ENCODE measurements at places on chromosomes 16 and 17.
A peak's percentile ranks its signal among the peaks of the same experiment; 100 is the strongest.

DNA sequence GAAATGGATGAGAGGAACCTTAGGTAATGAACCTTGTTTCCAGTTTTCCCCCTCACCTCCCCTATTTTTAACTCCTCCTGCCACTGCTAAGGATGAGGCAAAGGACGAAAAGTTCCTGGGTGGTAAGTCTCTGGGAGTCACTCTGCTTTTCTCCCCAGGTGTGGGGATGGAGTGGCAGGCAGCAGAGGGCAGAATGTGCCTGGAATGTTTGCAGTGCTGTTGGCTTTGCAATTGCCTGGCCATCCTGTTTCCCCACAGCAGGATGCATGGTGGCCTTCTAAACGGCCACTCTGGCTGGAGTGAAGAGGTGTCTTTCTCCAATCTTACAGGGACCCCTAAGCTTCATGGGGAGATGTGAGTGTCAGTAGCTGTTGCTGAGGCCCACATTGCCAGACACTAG is 432.5 kb upstream of the ZFHX3 start:
- DNase-seq: no peak

DNA sequence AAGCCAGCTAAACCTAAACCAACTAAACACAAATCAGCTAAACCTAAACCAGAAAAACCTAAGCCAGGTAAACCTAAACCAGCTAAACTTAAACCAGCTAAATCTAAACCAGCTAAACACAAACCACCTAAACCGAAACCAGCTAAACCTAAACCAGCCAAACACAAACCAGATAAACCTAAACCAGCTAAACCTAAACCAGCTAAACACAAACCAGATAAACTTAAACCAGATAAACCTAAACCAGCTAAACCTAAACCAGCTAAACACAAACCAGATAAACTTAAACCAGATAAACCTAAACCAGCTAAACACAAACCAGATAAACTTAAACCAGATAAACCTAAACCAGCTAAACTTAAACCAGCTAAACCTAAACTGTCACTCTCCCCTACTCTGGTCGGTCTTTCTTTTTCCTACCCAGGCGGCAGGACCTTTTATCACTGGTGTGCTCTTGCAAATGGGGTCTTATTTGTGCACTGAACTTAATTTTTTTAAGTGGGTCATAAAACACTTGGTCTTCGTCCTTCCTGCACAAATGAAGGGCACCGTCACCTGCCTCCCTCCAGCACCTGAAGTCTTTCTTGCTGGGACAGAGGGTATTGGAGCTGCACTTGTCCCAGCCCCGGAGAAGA is 7.2 kb downstream of the EVPL start:
- DNase-seq: no peak

DNA sequence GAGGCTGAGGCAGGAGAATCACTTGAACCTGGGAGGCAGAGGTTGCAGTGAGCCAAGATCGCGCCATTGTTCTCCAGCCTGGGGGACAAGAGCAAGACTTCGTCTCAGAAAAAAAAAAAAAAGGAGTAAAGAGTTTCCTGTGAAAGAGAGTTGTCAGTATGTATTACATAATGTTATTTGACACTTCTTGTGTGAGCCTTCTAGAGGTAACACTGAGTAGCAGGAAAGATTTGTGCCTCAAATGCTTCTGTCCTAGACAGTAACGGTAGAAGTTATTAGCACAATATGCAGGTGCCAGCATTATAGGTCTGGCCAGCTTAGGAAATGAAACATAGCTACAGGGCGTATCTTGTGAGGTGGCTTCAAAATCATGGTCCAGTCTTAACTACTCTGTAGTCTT is 6.2 kb downstream of the RPS6KB1 start:
- no peak for DNase-seq

DNA sequence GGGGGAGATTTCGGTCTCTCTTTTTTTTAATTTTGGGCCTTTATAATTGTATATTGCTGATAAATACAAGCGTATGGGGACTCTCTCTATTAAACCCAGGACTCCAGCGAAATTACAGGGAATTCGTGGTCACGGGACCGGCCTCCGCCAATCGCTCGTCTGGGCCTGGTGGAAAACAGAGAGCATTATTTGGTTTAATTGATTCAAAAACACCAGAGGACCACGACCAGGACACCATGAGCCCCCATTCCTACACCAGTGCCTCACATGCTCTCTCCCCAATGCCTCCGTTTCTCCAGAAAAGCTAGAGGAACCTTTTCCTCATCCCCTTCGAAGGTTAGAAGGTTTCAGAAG is at the start of gene HOXB2:
Gene HOXB2, minus strand, starts transcription at position 88 of the 354 bp plus-strand sequence. CDS start 198 bp downstream, outside the sequence.
- DNase-seq: no peak

DNA sequence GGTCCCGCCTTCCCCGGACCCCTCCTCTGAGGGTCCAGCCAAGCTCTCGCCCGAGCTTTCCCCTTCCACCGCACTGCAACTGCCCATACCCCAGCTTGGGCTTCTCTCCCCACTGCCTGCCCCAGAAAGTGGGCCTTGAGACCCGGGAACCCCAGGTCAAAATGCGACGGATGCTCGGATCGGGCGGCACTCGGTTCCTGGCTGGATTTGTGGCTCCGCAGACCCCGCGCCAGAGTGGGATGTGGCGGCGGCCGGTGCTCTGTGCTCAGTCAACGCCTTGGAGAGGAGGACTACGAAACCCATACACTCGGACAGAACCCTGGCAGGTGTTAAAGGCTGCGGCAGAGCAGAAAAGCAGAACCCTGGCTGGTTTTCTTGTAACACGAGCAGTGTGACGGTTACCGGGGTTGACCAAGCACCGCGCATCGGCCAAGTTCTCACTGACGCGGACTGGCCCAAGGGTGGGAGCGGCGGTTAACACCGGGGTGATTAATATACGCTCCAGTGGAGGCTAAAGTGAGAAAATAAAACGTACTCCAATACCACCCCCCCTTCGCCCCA is 885 bp upstream of the SLFN13 start:
- DNase-seq: peak; percentile 72

DNA sequence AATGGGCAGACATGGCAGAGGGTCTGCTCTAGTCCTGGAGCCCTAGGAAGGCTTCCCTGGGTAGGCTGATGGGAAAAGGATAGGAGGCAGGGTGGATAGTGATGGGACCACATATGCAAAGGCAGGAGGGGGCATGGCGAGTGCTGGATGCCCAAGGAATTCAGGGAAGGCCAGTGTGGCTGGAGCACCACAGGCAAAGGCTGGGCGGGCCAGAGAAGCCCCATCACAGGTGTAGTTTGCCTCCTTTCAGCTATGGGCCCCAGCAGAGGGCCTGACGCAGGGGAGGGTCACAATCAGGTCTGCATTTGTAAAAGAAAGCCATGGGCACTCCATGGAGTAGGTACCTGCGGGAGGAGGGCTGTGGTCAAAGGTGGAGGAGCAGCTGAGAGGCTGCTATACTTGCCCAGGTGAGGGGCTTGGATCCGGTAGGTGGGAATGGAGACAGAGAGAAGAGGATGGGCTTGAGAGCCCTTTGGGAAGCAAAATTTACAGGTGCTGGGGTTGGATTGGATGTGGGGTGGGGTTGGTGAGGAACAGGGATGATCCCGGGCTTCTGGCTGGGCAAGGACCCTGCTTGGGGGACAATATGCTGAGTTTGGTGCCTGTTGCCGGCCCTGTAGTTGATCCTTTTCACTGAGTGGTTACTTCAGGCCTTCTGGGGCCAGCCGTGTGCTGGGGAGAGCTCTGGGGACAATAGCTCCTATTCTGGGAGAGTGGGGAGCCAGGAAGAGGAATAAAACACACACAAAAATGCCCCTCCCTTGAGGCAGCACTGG is 6.5 kb upstream of the COL1A1 start:
- no peak for DNase-seq

- DNase-seq: no peak
These were observed 2.5 kb downstream of the ADPRM start for GRCh38 chr17:10699856-10700255.

Data from posterior cingulate gyrus (tissue), 11 donors.